Left lung (tissue), 14 donors: ENCODE measurements at places on chromosomes 3 and 15. TPM values are rescaled to one million over a fixed set of nuclear protein-coding genes. Genes with fewer than 3 reads are reported as not detected.

The GOLGA6L26 gene
- polyA plus RNA-seq = not detected

The TUSC7 gene
- polyA plus RNA-seq = not detected

The PDZRN3 gene
- polyA plus RNA-seq = 62.3 TPM

The ZMYND10 gene
- polyA plus RNA-seq = 25.5 TPM

The CIB1 gene
- 55.8 TPM for polyA plus RNA-seq

The SPINK8 gene
- polyA plus RNA-seq = not detected

The CHRM5 gene
- 0.61 TPM for polyA plus RNA-seq

The DNAH12 gene
- 6.9 TPM for polyA plus RNA-seq

The DNASE1L3 gene
- polyA plus RNA-seq = 2.0 TPM

The ROPN1 gene
- 0.30 TPM for polyA plus RNA-seq

The CAND2 gene
- polyA plus RNA-seq = 6.5 TPM

The SLC22A14 gene
- polyA plus RNA-seq = 0.13 TPM

- no peak for DNase-seq
Observed at GRCh38 chr3:157369727-157370421, 66.8 kb upstream of the PTX3 start.

- DNase-seq = no peak
Observed at GRCh38 chr15:94259121-94259751, 27.9 kb downstream of the MCTP2 start.

GRCh38 chr3:144112437-144112836, 140.8 kb downstream of the DIPK2A start:
- DNase-seq = no peak

DNA sequence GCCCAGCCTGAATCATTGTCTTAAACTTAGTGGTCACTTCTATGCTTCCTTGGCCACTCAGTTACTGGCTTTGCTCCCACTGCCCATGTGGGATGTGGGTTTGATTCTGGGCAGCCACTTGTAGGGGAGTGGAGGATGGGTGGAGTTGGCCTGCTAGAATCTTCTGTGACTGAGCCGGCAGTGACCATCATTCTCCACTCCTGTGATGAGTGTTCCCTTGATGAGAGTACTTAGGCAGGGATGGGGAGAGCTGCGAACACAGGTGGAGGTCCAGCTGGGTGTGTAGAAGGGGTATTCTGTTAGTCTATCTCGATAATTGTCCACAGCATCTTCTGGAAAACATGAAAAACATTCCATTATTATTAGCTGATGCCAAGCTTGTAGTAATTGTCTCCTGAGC, 8.0 kb downstream of the TM6SF1 start:
- no peak for DNase-seq

DNA sequence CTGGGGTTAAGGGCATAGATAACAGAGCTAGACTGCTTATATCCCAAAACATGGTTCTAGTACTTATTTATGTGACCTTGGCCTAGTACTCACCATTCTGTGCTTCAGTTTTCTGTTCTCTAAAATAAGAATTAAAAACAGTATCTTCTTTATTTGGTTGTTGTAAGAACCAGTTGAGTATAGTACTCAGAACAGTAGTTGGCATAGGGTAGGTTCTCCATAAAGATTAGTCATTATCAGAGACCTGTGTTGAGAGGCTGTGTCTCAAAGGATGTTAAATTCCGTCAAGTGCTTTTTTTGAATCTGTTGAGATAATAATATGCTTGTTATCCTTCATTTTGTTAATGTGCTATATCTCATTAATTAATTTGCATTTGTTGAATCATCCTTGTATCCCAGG, 47.4 kb upstream of the OSTN start:
- DNase-seq = no peak

GRCh38 chr3:154745929-154746328, 315.9 kb upstream of the GPR149 start:
- DNase-seq = no peak

GRCh38 chr3:34073111-34073510, 274.7 kb downstream of the PDCD6IP start:
- no peak for DNase-seq

DNA sequence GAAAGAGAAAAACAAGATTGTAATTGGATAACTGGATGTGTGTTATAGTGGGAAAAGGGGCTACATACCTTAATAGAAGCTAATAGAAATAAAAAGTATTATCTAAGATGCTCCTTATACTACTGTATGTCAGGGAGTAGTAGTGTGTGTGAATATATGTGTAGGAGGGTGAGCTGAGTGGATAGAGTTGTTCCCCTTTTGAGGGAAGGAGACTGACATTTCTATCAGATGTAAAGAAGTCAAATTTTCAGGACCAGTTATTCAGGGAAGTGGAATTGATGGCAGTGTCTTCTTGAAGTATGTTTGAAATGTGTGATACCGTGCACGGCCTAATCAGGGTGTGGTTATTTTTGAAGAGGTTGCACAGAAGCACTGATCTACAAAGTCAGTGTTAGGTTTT, 49.1 kb downstream of the PCOLCE2 start:
- DNase-seq = no peak

DNA sequence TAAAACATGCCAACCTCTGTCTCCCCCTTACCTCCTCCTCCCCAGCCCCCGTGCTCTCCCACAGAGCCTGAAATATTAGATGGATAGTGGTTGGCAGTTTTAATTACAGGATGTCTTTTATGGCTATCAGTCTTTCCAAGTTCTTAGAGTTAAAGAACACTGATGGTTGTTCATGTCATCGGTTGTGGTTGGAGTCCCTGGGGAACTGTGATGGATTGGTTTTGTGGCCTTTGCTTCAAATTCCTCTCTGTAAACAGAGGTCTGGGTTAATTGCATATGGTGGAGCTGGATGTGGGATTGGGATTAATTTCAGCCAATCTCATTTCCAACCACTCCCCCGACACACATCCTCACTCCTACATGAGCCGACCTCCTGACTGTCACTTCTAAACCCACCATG, 164.5 kb upstream of the PROK2 start:
- no peak for DNase-seq

DNA sequence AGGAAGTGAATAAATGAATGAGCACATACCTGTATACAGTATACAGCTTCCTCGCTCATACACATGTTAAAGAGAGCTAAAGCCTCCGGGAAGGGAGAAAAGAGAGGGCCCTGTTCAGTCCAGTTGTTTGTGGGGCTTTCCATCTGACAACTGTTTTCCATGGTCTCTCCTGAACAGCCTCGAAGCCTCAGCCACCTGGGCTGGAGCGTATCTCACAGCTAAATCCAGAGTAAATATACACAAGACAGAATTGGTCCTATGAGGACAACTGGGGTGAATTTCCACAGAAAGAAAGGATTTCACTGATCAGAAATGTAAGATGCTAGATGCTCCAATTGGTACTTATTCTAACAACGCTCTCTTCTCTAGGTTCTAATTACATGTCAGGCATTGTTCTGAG, 103.5 kb downstream of the LIPC start:
- DNase-seq = no peak

DNA sequence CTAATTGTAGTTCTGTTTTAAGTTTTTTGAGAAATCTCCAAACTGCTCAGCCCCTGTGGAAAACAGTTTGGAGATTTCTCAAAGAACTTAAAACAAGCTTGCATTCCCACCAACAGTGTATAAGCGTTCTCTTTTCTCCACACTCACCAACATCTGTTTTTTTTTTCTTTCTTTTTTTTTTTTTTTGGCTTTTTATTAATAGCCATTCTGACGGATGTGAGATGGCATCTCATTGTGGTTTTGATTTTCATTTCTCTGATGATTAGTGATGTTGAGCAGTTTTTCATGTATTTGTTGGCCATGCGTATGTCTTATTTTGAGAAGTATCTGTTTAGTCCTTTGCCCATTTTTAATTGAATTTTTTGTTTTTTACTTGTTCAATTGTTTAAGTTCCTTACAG, 73.1 kb upstream of the COL8A1 start:
- DNase-seq = no peak

DNA sequence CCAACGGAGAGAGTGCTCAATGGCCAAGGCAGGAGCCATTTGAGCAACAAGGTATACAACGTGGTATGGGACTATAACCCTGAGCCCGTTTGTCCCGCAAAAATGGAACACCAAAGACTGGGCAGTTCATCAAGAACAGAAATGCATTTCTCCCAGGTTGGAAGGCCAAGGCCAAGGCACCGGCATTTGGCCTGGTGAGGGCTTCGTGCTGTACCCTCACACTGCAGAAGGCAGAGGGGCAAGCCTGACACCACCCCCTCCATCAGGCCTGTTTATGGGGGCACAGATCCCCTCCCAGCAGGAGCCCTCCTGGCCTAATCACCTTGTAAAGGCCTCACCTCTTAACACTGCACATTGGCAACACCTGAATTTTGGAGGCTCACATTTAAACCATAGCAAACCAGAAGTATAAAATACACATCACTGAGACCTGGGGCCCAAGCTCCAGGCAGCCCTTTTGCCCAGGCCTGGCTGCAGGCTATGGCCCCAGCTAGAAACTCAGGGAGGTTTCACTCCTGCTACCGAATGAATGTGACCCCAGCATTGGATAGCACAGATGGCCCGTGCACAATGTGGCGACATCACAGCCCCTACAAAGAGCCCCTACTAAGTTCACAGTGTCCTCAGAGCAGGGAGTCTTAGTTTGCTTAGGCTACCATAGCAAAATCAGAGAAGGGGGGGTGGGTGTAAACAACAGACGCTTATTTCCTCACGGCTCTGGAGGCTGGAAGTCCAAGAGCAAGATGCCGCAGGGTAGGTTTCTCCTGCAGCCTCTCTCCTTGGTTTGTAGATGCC, 47.1 kb downstream of the KLF15 start:
- DNase-seq = no peak

GRCh38 chr3:116947148-116947547, 237.6 kb downstream of the TUSC7 start:
- no peak for DNase-seq
